ENCODE measurements at places on chromosomes 6 and 20. TPM values are rescaled to one million over a fixed set of nuclear protein-coding genes. Genes with fewer than 3 reads are reported as not detected.

- DNase-seq: no peak
These were observed 86.9 kb downstream of the RAMACL start for GRCh38 chr6:166499350-166500163.

- no peak for DNase-seq
These were observed 32.3 kb downstream of the FOXP4 start for GRCh38 chr6:41578217-41579087.

GRCh38 chr6:20916086-20916485 lies 381.8 kb downstream of the CDKAL1 start:
- DNase-seq: no peak

GRCh38 chr6:10505529-10505928 lies 15.6 kb upstream of the GCNT2 start:
- no peak for DNase-seq

GRCh38 chr6:74941424-74941823 lies 264.4 kb downstream of the COL12A1 start:
- DNase-seq: no peak

- DNase-seq: no peak
These were observed 86.2 kb downstream of the SPTLC3 start for GRCh38 chr20:13094976-13095375.

DNA sequence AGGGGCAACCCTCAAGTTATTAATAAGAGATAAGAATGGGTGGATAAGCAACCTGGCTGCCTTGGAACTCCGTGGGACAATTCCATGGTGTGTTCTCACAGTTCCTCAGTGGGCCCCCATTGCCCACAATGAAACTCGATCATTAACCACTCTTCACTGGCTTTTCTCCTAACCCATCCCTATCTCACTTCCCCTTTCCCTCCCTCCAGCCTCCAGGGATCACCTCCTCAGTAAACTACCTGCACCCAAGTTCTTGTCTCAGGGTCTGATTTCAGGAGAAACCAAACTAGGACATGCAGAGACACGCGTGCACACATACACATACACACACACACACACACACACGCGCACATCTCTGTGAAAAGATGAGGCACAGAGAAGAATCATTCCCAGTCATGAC lies 37.7 kb upstream of the FOXP4 start:
- no peak for DNase-seq

GRCh38 chr20:51486197-51487005 lies 56.1 kb downstream of the NFATC2 start:
- DNase-seq: no peak

- no peak for DNase-seq
These were observed 42.8 kb upstream of the FAM135A start for GRCh38 chr6:70370496-70370895.

DNA sequence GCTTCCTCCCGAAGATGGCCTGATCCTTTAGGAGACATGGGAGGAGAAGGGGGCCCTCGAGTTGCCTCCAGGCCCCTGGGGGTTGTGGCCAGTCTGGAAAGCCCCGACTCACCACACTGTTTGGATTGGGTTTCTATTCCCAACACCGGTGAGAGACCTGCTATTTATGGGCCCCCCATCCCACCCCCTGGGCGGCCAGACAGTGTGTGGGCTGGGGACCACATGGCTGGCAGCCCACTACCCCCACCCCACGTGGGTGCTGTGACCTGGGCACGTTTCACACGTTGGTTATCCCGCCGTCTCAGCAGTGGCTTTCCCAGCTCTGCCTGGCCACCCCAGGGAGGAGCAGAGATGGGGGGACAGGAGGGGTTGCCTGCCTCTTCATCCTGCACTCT lies 116.1 kb downstream of the VEGFA start:
- DNase-seq: no peak

GRCh38 chr6:169776379-169776778 lies 25.0 kb downstream of the ERMARD start:
- no peak for DNase-seq

- DNase-seq: no peak
These were observed 14.4 kb upstream of the MAS1L start for GRCh38 chr6:29502181-29502580.

Gene KDM1B
- 8.4 TPM for total RNA-seq

Gene CST5
- total RNA-seq: not detected

Gene TFAP2D
- total RNA-seq: not detected

Gene PRDM13
- total RNA-seq: not detected

Gene CFAP206
- 0.30 TPM for total RNA-seq

Gene RRBP1
- total RNA-seq: 31.4 TPM

Gene SAMD3
- 30.0 TPM for total RNA-seq

Gene BNIP5
- total RNA-seq: not detected

Gene HSF2
- 20.4 TPM for total RNA-seq

Gene TTPAL
- 11.1 TPM for total RNA-seq

Gene GRIK2
- total RNA-seq: not detected

Gene TUBB1
- total RNA-seq: 14.0 TPM

Gene CST2
- total RNA-seq: not detected
